Stimulated activated effector memory CD8-positive, alpha-beta T cell treated with anti-CD3 and anti-CD28 coated beads, Interleukin-12 subunit alpha, Interleukin-12 subunit beta, amount 100 ng/mL, for 72 hours (primary cell): ENCODE measurements at places on chromosomes 2 and 18.
A peak's percentile ranks its signal among the peaks of the same experiment; 100 is the strongest.

- DNase-seq, result no peak
Measured at GRCh38 chr2:25808006-25808383, 70.3 kb downstream of the ASXL2 start.

DNA sequence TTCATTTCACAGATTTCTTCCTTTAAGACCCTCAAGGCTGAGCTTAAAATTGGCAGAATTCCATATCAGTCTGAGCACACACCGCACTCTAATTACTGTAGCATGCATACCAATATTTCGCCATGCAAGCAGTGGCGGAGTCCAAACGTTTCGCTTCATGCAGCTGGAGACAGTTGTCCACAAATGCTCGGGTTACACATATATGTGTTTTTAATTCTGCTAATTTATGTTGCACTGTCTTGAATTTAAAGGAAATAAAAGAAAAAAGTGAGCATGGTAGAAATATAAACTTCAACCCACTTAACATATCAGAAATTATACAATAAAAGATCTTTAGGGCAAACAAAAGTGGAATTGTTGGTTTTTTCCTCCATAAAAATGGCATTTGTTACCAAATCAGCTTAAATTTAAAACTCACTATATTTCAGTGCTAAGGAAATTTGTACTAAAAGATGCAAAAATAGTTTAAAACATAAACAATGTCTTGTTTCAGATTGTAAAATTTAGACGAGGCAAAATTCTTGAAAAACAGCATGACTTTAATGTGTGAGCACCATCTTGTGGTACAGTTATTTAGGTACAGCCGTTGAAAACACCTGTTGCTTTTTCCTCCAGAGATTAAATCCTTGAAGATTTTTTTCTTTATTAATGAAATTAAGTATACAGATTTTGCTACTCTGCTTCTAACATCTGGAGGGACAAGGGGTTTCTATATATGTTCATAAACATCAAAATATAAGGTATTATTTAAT is 24.1 kb upstream of the KANSL1L start:
- no peak for DNase-seq

DNA sequence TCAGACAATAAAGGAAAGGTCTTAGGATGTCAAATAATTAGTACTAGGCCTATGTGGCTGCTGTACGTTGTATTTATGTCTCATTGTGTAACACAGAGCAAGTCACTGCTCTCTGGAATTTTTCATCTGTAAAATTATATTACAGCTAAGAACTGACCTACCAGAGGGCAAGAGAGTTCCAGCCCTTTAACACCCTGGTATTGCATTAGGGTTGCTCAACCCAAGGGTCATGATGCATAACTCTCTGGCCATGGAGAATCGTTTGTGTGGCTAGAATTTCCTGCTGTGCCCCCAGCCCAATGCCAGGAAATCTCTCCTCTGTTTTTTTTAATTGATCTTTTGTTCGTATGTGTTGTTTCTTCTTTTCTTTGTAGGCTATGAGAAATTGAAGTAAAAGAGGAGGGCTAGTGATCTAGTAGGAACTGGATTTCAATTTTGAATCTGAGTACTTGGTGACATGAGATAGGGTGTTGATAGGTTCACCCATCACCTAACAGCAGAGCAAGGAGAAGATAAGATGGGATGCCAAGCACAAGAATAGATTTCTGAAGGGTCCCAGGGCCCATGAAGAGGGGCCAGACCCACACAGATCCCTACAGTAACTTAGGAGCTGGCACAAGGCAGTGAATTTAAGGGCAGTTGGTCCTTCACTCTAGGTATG is 571.2 kb upstream of the TNP1 start:
- DNase-seq, result no peak

GRCh38 chr18:2641638-2642037 is 13.9 kb upstream of the SMCHD1 start:
- DNase-seq, result peak; percentile 46

DNA sequence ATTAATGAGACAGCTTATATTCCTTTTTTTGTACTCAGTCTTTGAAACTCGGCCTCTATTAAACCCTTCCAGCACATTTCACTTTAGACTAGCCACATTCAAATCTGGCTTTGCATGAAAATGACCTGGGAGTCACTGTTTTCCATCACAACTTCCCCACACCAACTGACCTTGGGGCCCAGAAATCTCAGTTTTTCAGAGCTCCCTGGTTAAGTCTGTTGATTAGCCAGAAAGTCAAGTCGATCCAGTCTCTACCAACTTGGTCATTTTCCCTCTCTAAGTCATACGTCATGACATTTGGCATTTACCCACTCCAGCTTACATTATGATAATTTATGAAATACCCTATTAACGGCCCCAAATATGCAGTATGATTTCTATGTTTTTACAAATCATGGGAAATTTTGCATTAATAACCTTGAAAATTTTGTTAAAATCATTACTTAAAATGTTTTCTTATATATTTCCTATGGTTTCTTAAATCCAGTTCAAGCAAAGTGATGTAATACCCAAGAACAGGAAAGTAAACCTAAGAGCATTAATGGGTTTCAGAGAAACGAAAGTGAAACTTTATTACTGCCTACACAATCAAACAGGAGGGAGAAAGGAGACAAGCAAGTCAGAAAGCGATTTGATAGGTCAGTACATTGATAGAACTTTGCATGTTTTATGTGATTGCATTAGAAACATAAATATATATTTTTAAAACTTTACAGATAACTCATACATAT is 77.1 kb downstream of the SPATS2L start:
- no peak for DNase-seq

GRCh38 chr18:32152705-32153448 is 37.0 kb upstream of the MEP1B start:
- no peak for DNase-seq

DNA sequence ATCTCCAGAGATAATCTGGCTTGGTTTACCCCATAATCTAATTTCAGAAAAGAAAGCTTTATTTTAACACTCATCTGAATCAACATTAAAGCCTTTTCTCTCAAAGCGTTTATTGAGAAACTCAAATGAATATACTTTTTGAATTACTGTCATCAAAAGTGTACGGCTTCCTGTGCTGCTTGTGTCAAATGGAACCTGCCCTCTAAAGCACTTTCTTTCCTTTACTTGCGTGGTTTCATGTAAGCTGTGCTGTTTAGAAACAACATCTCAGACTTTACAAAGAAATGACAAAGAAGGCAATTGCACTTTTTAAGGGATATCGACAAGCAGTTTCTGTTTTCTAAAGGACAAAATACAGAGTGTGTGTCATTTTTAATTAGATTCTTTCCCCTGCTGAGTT is 35.1 kb downstream of the CYBRD1 start:
- DNase-seq, result no peak

DNA sequence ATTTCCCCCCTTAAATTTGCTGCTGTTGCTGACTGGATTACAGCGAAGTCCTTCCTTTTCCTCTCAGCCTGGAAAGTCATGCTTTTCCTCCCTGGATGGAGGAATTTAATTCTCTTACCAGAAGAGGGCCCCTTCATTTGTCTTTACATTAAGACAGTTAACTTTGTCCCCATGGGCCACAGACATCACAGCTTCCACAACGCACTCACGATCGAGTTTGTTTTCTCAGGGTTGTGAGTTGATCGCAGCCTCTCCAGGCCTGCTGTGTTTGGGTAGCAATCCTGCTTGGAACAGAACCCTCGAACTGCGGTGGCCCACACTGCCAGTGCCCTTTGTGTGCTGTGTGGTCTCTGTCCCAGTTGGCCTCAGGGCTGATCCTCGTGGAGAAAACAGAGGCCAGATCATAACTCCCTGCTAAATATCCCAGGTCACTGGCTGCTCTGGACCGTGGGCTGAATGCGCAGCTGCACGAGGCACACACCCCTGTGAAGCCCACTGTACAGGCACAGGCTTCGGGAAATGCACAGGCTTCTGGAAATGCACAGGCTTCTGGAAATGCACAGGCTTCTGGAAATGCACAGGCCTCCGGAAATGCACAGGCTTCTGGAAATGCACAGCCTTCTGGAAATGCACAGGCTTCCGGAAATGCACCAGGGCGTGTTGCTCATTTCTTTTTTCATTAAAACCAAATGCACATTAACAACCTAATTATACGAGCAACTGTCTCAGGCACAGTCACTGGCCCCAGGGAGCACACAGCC is 2.2 kb upstream of the PDIA6 start:
- DNase-seq, result no peak

DNA sequence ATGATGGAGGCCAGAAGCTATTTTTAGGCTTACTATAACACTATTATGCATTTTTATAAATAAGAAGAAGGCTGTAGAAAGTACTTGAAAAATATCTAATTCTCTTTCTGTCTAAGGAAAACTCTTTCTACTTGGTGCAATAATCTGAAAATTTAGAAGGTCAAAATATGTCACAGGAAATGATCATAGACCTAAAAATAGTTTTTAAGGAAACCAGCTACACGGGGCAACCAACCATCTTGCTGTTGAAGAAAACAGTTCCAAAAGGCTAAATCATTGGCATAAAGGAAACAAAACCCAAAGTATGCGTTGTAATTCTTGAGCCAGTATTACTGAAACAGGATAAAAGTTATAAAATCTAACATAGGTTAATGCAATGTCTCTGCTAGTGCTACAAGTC is 40.2 kb downstream of the SOCS6 start:
- DNase-seq, result no peak

DNA sequence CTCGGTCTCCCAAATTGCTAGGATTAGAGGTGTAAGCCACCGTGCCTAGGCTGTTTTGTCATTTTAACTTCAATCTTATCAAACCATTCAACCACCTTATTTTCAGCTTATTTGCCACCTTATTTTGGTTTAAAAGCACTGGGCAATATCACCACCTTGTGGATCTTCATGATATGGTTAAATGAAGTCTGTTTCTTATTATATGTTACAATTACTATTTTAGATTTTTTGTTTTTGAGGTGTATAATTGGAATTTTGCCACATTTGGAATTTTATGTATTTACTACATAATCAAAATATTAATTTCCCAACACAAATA is 43.8 kb upstream of the SCN9A start:
- DNase-seq, result no peak

GRCh38 chr18:60500960-60501359 is 128.4 kb upstream of the MC4R start:
- DNase-seq, result no peak

GRCh38 chr18:48721312-48721711 is 182.5 kb downstream of the CTIF start:
- DNase-seq, result no peak

DNA sequence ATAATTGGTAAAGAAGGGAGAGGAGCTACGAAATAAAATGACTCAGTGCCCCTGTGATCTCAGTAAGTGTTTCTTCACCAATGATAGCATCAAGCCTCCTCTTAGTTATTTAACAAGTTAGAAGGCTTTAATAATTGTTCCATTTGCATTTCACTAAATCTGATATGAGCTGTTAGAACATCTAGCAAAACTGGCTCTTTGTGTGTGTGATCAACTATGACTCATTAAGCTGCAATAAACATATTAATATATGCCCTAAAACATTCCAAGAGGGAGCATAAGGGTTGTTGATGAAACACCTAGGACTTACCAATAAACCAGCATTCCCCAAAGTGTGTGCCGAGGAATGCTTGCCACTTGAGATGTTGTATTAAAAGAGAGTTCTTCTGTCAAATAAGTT is 115.2 kb downstream of the OSBPL6 start:
- DNase-seq, result no peak

GRCh38 chr18:31044926-31045325 is 2.4 kb upstream of the DSC3 start:
- no peak for DNase-seq

DNA sequence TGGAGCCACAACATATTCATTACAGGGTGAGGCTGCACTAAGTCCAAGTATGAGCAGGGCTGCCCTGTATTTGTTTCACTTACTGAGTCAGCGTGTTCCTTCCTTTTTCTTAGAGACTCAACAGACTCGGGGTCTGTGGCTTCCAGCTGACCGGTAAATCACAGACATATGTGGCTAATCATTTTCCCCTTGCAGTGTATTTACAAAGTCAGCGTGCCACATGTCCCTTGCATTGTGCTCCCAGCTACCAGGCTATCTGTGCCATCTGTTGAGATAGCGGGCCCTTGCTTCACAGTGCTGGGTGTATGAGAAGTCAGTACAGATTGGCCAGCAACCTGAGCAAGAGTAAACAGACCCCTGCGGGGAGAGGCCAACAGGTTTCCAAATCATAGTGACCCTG is 254.3 kb downstream of the LRRTM1 start:
- DNase-seq, result no peak

- DNase-seq, result no peak
Measured at GRCh38 chr2:175414191-175414881, 232.8 kb upstream of the ATP5MC3 start.

DNA sequence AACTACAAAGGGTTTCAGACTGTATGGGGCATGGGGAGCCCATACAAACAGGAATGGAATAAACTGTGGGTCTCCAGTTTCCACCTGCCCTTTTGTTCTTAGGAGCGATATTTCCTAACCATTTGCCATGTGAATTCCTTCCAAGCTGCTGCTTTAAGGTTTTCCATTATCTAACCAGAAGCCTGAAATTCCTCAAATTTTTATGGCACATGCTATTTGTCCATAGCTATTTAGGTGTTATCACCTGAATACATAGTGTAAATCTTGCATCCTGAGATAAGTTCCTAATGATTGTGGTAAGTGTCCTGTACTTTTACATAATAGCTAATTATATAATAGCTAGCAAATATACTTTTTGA is 17.4 kb upstream of the PAIP2B start:
- DNase-seq, result no peak

DNA sequence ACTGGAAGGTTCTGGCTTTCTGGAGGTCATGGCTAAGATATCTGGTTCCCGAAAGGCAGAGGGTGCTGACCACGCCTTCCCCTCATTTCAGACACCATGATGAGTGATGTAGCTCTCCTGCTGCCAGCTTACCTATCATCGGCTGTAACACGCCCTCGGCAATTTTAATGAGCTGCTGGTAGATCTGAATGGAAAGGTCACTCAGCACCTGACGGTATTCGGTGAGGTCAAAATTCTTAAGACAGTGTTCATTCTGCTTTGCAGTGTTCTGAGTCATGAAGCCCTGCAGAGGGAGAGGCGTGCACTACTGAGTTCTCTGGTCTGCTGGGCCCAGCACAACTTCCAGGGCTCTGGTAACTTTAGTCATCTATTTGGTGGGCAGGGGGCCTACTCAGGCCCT is 25.7 kb upstream of the ACAA2 start:
- no peak for DNase-seq

GRCh38 chr18:31250902-31251301 is 67.1 kb upstream of the DSG1 start:
- no peak for DNase-seq

DNA sequence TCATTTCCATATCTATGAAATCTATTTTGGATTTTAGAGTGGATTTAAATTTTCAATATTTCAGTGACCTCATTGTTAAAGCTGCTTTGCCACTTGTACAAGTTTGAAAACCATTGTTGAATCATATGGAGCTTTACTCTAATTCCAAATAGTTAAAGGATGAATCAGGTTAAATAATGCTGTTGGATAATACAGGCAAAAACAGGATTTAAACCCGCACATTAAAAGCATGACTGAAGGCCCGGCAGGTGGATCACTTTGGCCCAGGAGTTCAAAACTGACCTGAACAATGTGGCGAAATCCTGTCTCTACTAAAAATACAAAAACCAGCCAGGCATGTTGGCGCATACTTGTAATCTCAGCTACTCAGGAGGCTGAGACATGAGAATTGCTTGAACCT is 68.3 kb downstream of the RIF1 start:
- no peak for DNase-seq

GRCh38 chr18:5534845-5535244 is 9.0 kb downstream of the EPB41L3 start:
- no peak for DNase-seq

GRCh38 chr2:96437512-96437911 is 67.6 kb downstream of the NEURL3 start:
- DNase-seq, result no peak
